ENCODE measurements at places on chromosomes 7 and 10.
A peak's percentile ranks its signal among the peaks of the same experiment; 100 is the strongest.

DNA sequence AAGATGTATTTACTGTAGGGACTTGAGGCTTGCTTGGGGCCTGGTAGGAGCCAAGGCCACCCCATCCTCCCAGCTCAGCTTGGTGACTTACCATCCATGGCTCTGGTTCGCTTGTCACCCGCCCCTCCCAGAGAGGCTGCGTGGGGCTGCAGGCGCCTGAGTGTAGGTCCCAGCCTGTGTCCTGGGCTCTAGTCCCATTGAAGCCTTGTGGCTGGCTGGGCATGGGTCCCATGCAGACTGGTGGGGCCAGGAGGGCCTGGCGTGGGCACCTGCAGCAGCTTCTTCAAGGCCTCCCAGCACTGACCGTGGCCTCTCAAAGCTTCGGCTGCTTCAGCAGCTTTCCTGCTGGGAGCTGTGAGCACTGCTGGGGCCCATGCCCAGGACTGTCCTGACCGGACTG, 118.1 kb downstream of the INPP5A start:
- DNase-seq = no peak

DNA sequence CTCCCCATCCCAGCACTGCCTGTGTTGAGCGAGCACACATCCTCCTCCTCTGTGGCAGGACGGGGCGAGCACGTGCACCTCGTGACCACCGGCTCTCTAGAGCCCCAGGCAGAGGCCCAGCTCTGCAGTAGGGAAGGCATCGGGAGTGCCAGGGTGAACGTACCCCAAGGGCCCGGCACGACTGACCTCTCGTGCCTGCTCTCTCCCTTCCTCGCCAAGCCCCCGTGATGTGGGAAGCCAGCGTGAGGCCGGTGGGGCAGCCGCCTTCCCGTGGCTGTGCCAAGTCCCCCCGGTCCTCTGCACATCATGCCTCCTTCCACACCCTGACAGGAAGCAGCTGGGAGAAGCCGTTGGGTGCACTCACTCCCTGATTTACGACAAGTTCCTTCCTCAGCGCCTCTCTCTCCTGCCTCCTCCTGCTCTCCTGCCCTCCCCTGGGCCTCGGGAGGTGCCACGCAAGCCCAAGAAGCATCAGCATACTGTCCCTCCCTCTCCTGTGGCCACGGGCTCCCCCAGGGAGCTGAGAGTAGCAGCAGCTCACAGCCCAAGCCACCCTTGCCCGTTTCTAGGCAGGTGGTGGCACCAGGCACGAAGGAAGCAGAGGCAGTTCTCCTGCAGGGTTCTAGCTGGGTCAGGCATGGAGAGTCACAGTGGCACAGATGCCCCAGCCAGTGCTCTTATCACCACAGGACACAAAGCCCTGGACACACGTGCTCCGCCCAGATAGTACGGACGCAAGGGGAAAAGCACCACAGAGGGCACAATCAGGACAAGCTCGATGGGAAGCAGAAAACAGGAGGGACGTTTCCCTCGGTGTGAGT, 47.0 kb downstream of the AMZ1 start:
- no peak for DNase-seq

GRCh38 chr7:123916240-123916724, 8.8 kb upstream of the SPAM1 start:
- DNase-seq = peak; percentile 43

GRCh38 chr10:78688230-78688900, 380.4 kb upstream of the ZMIZ1 start:
- DNase-seq = no peak

DNA sequence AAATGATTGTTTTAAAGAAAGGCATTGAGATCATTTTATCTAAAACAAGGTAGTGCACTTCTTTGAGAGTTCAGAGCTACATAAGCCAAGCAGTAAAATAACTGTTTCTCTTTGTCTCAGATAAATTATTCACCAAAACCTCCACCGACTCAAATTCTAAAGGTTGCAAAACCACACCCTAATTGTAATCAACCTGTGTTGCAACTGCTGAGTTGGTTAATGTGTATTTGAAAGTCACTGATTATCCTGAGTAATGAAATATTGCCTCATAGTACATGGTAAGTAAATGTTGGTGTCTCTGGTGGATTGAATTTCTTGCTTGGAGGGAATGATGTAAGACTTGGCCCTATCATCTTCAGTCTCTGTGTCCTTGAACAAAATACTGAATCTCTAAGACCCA, 35.9 kb upstream of the CYP2C9 start:
- no peak for DNase-seq

DNA sequence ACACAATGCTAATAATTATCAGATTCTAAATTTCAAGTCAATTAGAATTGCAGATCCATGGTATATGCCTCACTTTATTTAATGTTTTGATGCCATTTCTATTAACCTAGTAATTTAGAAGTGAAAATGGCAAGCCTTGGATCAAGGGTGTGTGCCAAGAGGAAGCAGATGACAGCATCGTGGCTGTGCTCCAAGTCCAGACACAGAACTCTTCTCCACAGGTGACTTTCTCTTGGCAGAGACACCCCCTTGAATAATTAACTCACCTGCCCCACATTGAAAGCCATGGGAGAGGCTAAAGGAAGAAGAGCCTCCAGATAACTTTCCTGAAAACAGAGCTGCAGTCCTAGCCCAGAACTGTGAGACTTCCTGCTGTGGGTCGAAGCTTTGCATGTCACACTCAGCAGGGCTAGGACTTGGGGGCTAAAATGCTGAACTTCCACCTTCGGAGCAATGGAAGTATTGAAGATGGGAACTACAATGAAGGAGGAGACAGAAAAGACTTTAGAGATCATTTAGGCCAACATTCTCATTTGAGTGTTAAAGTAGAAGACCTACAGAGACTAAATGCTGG, 996 bp upstream of the C10orf90 start:
- DNase-seq = no peak

- no peak for DNase-seq
These were observed 258.0 kb upstream of the PRKCQ start for GRCh38 chr10:6838118-6838517.
